Astrocyte of the spinal cord (primary cell): ENCODE measurements at places on chromosomes 7 and 10.
A peak's percentile ranks its signal among the peaks of the same experiment; 100 is the strongest.

DNA sequence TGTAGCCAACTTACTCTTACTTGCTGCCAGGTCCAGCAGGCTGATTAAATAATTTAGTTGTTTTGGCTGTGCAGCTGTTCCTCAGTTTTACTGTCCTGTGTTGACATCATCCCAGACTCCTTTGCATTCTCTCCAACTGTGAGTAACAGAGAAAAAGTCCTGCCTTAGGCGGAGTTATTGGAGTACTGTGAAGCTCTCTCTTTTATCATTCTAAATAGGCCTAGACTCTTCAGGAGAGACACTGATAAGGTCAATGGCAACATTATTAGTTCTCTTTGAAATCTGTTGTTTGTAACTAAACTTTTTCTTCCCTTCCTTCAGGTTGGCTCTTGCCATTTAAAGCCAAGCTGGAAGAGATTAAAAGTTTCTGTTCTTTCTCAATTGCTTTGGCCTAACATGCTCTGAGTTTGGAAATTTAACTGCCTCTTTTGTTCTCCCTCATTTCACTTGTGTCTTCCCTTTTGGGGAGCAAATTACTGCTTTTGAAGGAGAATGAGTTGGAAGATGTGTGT is 215.7 kb upstream of the CSTF2T start:
- DNase-seq: no peak

GRCh38 chr10:67696029-67696428 is at the start of gene CTNNA3:
TSS of gene CTNNA3 (minus strand) at chr10:67696195.
- no peak for DNase-seq

GRCh38 chr7:127704211-127704610 is 52.2 kb downstream of the SND1 start:
- DNase-seq: no peak

GRCh38 chr7:70189776-70190175 is 591.5 kb downstream of the AUTS2 start:
- peak; percentile 32 for DNase-seq

DNA sequence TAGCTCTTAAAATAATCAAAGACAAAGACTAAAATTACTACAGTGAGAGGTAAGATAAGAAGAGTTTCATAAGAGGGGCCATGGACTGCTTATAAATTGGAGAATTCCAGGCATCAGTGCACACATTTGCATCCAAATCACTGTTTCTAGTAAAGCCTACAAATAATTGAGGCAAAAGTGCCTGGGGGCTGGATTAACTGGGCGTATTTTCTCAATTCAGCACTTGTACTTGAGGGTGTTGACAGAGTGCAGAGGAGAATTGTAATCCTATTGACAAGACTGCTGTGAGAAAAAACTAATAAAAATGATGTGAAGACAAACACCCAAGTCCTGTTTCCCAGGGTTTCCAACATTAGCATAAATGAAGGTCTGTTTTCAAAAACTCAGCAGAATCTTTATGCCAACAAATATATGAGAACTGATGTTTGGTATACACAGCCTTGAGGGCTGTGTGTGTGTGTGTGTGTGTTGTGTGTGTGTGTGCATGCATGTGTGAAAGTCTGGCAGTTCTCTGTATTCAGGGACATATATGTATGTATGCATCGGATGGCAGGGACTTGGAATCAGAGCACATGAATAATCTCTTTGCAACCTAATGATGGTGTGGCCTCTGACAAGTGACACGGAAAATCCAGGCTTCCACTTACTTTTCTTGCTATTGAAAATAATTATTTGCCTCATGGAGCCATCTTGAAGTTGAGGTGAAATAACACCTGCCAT is 182.1 kb upstream of the CDC14C start:
- no peak for DNase-seq

DNA sequence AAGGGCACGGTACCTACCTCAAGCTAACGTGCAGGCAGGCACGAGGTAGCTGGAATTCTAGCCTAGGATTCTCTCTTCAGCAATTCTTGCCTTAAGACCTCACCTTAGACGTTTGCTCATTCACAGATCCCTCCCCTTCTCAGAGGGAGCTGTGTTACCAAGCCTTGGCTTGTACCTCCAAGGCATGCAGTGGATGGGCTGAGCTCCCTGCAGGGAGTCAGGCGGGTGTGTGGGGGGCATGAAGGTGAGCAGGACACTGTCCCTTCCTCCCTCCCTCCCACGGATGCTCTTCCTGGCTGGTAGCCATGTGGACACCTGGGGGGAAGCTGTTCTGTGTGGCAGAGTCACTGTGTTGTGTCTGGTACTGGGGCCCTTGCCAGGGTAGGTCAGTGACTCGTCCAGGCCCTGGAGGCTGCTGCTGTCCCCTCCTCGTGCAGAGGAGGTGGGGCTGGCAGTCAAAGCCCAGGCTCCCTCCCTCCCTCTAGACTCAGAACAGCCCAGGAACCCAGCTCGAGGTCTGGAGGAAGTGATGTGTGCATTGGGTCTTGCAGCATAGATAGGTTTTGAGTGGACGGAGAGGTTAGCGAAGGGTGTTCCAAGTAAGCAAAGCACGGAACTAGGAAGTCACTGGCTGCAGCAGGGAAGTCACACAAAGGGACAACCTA is 222.2 kb upstream of the SH2B2 start:
- no peak for DNase-seq

DNA sequence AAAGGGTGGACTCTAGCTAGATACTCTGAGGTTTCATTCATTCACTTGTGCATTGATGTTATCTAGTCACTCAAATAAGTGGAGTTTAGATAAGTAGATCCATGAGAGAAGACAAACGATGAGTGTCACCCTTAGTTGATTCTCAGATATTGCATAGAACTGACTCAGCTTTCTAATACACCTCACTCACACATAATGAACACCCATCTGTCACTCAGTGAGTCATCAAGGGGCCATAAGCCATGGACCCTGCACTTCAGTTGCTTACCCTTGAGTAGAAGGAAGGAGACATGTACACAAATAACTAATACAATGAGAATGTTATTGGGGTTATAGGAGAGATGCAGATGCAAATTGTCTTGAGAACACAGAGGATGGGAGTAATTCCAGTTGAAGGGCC is 163.8 kb downstream of the SORCS3 start:
- DNase-seq: no peak

DNA sequence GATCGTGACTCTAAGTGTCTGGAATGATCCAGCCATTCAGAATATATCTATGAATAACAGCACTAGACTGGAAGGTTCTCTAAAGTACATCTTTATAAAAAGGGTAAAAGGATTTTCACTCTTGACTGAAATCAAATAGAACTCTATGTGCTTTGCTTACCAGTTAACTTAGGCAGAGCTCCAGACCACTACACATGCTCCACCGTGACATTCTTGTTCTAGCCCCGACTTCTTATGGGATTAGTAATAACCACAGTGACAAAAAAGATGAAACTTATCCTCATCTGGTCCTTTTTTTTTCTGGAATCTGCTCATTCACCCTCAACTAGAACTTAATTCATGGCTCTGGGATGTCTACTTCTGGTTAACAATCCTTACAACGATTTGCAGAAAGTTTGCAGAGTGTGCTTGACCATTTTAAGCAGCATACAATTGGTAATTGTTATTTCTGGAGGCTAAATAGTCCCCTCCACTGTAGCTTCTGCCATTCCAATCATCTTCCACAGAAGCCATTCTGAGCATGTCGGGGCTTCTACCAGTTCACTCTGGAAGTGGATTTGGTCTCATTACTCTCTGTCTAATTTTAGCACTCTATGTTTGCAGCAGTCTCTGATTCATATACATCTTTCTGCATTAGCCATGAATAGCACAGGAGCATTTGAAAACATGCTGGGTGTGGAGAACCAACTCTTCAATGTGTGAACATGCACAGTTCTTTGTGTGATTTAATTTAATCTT is 163.7 kb upstream of the CDC14C start:
- peak; percentile 86 for DNase-seq

GRCh38 chr10:125093199-125093973 is 67.0 kb downstream of the CTBP2 start:
- peak; percentile 52 for DNase-seq

GRCh38 chr7:33903791-33904680 is 1.3 kb upstream of the BMPER start:
- peak; percentile 44 for DNase-seq

DNA sequence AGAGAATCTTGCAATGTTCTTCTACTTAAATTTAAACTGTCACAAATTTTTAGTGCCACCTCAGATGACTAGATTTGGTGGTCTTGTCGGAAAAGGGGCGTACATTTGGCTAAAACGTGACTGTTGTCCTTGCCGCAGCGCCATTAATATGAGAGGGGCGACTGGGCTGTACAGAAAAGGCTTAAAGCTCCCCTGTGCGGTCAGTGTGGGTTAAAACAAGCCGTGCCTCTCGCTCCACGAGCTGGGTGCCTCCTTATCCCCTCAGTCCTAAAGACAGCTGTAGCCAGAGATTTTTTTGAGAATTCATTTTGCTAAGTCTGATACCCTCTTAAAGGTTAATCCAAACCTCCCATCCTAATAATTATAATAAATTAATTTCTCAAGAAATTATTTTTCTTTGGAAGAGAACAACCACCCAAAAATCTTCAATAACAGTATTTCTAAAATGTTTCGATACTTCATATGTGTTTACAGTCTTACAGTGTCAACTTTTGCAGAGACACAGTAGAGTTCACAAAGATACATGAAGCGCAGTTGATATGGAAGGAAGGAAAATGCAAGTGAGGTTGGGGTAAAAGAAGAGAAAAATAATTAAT is 68.6 kb downstream of the C7orf25 start:
- peak; percentile 47 for DNase-seq

DNA sequence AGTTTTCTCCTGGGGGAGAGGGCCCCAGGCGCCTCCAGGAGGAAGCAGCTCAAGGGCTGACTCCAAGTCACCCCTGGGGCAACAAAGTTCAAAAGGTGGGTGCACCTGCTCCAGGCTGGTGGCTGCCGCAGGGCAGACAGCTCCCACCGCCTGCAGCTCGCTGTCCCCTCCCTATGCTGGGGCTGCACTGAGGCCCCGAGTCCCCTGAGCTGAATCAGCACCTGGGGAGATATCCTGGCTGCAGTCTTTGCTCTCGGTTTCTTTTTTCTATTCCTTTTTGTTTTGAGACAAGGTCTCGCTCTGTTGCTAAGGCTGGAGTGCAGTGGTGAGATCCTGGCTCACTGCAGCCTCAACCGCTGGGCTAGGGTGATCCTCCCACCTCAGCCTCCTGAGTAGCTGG is 183.4 kb downstream of the DNAJB6 start:
- no peak for DNase-seq

GRCh38 chr7:21084286-21084685 is 297.6 kb upstream of the SP8 start:
- DNase-seq: no peak
